GM20000 (cell line): ENCODE measurements at places on chromosomes 2 and 18.

GRCh38 chr2:113093613-113093977, 25.8 kb downstream of the IL1F10 start:
- DNase-seq, result no peak

DNA sequence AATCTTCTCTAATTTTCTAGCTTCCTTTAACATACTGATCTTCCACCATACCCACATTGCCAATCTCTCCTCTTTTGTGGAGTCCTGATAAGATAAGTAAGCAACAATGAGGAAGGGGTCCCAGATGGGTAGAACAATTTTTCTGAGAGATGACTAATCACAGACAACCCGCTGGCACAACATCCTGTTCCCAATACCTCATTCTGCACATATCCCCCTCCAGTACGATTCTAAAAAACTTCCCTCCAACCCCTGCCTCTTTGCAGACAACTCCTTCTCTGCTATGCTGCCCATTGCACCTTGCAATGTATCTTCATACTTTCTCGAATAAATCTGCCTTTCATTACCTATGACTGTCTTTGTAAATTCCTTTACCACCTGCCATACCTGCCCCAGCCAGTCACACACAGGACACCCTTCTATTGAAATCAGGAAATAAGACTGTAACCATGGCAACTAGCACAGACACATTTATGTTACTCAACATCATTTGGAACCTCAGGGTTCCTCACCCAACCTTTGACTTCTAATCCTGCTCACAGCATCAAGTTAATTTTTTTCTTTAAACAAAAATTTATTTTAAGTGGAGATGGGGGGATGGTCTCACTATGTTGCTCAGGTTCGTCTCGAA, 7.4 kb upstream of the EXOC6B start:
- DNase-seq, result no peak

DNA sequence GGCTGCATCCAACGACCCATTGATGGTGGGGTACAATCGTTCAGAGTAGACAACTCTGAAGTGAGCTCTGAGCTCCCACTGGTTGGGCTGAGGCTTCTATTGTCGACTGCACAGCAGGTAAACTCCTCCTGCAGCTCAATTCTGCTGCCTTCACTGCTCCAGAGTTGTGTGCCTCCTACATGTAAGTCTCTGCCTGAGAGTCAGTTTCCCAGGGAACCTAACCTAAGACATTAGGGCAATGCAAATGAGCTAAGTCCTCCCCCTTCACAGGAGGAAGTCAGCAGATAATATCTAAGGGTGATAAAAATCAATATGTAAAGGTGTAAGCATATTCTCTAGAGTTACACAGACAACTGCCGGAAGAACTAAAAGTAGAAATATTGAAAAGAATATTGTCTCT, 22.5 kb upstream of the ACYP2 start:
- DNase-seq, result peak; percentile 31

DNA sequence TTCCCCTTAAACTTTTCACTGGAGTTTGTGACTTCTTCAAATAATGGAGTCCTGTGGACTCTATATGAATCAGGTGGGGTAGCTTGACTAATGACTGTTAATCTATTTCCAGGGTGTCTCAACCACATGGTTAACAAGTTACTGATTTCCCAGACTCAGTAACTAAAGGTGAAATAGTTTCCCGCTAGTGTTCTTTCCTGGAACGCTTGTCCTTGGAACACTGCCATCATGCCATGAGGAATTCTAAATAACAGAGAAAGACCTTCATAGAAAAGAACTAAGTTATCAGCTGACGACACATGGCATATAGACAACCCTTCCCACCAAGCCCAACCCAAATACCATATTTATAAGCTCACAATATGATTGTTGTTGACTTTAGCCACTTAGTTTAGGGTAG, 1027.9 kb upstream of the FAM98A start:
- no peak for DNase-seq

- DNase-seq, result no peak
Observed at GRCh38 chr2:7994397-7994951, 687.4 kb upstream of the ID2 start.

- no peak for DNase-seq
Observed at GRCh38 chr2:13481201-13481600, 764.5 kb downstream of the TRIB2 start.

DNA sequence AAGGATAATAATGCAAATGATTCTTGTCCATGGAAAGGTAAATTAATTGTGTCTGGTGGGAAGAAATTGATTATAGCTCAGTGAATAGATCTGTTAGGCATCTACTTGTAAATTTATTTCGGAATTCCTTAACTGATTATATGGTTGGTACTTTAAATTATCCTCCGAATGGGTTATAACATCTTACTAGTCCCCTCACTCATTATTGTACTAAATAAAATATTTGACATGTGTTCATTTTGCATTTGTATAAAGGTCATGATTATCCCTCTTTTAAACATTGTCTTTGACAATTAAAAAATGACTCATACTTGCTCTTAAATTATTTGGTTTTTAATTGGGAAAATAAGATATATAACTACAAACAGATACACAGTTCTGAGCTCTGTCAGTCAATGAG, 47.4 kb downstream of the CAVIN2 start:
- DNase-seq, result no peak

GRCh38 chr2:224038049-224038829, 847 bp downstream of the SERPINE2 start:
- DNase-seq, result peak; percentile 54

DNA sequence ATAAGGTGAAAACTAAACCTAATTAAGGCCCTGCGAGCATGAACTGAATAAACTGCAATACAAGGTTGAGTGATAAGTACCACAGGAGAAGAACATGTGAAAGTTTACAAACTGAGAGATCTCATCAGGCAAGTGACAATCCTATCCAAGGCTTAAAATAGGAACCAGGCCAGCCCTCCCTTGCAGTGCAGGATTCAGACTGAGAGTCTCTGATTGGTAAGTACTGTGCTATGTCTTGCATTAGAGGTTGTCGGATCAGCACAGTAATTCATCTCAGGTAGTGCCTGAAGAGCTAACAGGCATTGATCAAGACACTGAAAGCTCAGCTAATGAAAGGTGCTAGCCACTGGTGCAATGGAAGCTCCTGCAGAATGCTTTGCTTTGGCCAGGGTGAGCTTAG, 801.7 kb upstream of the ID2 start:
- DNase-seq, result no peak

GRCh38 chr2:237869343-237870102, 10.1 kb downstream of the RAMP1 start:
- no peak for DNase-seq

GRCh38 chr2:9228088-9228751, 21.6 kb downstream of the ASAP2 start:
- no peak for DNase-seq

DNA sequence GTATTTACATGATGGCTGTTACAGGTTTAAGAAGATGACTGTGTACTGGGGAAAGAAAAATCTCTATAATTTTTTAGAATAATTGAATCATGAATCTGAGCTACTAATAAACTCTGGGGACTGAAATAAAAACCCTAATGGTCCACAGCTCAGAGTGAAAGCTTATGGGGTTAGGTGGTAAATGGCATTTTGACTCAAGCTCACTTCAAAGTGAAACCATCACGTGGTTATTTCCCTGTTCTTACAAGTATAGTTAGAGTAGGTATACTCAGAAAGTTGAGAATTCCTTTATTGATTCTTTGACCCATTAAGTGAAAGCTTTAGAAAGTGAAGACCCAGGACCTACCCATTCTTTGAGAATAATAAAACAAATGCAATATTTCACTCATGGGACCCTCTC, 626.2 kb upstream of the SETBP1 start:
- no peak for DNase-seq

- no peak for DNase-seq
Observed at GRCh38 chr2:188610827-188611226, 319.2 kb downstream of the GULP1 start.

- DNase-seq, result no peak
Observed at GRCh38 chr2:58767828-58768714, 526.9 kb upstream of the FANCL start.

DNA sequence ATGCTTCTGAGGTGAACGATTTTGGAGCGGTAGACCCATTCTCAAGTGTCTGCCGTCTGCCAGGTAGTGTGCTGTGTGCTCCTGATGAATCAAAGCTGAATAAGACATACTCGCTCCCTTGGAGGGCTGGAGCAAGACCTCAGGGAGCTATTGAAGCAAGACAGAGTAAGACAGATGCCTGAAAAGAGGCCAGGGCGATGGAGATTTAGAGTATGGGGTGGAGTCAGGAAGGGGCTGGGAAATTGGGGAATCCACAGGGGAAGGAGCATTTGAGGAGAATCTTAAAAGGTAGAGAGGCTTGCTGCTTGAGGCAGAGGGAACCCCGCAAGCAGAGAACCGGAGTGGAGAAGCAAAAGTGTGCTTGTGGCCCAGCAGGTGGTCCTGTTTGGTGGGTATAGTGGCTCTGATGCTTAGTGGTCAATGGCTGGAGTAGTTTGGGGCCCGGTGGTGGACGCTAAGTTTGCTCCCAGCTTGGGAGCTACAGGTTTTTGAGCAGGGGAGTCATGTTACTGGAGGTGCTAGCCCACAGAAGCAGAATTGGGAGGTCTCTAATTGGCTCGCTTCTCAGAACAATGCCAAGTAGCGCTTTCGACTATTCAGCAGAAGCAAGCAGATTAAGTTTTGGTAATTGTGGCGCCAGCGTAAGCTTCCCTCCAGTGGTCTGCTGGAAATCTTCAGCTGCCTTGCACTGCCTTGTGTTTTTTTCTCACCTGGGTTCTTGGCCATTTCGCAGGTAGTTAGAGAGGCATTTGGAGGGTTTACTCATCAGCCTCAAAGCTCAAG, 2.0 kb downstream of the CNNM4 start:
- DNase-seq, result peak; percentile 48

- no peak for DNase-seq
Observed at GRCh38 chr18:55405893-55406406, 182.0 kb downstream of the TCF4 start.

DNA sequence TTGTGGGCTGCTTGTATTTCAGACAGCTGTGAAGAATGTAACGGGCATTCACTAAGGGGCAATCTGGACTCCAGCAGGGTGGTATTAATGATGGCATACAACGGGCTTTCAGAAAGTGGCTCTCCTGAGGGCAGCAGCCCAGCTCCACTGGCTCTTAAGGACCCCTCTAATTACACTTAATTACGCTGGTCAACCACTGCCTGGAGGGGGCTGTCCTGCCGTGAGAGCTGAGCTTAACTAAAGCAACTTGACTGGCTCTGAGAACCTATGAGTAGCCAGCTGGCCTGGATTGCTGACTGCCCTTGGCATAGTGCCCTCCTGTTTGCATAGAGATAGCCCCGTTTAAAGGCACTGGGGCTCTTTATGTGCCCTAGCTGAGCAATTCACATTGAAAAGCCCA, 3.8 kb downstream of the LIPG start:
- no peak for DNase-seq
